ENCODE measurements at places on chromosomes 4 and X.

DNA sequence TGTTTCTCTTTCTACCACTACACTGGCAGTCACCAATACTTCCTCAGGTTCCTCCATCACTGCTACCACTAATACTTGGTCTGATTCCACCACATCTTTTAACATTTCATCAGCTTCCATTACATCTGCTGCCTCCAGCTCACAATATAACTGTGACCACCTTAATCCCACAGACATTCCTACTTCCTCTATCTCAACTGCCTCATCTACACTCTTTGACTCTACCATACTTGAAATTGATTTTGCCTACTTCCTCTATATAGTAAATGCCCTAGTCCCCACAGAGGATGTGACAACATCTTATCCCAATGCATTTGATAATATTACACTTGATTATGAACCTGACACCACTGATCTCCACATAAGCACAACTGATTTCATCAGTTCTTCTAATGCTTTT, 29.0 kb downstream of the OPRPN start:
- no peak for DNase-seq

DNA sequence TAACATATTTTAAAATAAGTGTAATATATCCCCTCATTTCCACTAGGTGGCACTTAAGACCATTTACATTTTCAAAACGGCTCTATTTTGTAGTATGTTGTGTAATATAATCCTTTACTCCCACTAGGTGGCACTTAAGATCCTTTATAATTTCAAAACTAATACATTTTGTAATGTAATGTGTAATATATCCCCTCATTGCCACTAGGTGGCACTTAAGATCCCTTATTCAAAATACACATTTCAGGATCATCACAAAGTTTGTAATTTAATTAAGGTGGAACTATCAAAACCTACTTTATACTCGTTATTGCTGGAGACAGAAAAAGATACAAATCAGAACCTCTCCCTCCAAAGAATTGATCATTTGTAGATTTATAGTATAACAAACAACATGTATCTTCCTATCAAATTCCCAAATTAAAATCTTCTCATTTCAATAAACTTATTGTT, 132.5 kb downstream of the ARHGAP6 start:
- peak; percentile 39 for DNase-seq

DNA sequence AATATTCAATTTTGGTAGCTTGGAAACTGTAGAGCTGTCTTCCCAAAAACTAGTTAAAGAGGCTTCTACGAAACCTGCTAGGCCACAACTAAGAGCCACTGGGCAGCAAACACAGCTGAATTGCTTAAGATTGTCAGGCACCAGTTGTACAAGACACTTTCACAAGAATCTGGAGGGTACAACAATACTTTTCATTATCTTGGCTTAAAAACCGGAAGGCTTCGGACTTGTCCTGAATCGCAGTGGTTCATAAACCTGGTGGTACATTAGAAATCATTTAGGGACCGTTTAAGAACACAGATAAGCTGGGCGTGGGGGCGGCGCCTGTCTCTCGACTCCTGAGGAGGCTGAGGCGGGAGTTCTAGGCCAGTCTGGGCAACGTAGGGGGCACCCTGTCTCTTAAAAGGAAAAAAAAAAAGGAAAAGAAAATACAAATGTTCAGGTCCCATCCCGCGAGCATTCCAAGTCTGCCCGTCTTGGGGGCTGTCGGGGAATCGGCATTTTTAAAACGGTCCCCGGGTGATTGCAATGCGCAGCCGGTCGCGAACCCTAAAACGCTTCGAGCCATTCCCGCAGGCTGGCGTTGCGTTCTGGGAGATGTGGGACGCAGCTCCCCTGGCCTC, 763 bp downstream of the PYURF start:
- DNase-seq: no peak

DNA sequence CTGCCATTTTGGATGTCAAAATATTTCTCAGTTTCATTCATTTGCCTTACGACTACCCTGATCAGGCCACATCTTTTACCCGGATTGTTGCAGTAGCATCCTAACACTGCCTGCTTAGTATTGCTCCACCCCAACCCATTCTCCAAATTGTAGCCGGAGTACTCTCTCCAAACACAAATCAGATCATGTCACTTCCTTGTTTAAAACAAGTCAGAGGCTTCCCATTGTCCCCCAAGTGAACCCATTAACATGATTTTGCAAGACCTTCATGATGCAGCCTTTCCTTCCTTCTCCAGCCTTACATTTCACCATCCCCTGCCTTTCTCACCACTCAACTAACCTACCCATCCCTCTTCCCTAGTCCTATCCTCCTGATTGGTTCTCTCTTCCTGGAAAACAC, 53.1 kb downstream of the FANCB start:
- no peak for DNase-seq

DNA sequence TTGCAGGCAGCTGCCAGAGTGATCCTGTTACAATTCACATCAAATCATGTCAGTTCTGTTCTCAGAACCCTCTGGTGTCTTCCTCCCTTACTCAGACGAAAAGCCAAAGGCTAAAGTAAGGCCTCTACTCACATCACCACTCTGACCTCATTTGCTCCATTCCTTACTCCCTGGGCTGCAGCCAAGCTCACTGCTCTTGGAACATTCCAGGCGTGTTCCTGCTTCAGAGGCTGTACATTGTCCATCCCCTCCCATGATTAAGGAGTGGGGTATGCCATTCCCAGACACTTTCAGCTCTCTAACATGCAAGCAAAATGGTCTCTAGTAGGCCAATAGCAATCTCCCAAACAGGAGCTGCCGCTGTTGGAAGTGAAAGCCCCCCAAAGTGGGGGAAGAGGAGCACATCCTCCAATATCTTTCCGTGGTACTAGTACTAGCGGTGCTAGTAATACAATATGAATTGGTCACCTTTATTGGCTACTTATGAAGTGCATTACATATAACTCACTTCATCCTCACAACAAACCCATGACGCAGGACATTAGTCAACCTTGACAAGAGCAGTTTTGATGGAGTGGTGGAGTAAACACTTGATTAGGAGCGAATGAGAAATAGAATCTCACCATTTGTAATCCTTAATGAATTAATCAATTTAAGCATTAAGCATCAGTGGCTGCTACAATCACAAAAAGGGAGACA, 15.0 kb downstream of the GAB3 start:
- peak; percentile 91 for DNase-seq

DNA sequence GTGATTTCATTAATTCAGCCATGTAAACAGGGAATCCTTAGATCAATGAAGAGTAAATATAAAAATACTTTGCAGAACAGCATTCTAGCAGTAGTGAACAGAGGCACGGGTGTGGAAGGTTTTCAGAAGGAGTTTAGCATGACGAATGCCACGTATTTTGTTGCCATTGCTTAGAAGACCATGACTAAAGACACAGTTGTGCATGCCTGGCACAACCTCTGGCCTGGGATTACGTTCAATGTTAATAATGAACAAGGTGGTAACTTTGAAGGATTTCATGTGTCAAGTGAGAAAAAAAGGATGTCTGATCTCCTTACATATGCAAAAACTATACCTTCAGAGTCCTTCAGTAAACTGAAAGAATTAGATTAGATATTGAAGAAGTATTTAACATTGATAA, 171.9 kb downstream of the MAGEB5 start:
- DNase-seq: no peak

- no peak for DNase-seq
These were observed 548.1 kb downstream of the PPP4R3C start for GRCh38 chrX:26915064-26915463.

DNA sequence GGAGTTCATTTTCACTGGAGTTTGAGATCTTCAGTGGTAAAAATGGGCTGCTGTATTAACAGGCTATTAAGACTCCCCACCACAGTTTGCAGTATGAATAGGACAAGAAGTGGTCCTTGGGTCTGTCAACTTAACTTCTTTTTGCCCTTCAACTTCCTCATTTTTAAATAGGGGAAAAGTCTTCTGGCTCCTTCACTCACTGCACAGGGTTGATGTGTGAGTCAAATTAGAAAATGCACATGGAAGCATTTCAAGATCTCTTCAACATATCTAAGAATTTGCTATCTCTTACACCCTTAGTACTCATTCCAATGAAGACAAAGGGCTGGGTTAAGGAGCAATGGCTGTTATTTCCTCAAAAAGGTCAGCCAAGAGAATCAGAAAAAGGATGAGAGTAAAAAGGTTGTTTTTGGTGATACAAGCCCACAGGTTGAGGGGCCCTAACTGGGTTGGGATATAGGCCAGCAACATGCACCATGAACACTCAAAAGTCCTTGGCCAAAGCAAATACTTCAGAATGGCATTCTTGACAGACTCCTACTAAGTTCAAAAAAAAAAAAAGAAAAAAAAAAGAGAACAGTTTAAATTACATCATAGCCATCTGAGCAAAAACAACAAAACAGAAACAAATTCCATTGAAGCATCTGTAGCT, 13.4 kb downstream of the PDE5A start:
- no peak for DNase-seq

DNA sequence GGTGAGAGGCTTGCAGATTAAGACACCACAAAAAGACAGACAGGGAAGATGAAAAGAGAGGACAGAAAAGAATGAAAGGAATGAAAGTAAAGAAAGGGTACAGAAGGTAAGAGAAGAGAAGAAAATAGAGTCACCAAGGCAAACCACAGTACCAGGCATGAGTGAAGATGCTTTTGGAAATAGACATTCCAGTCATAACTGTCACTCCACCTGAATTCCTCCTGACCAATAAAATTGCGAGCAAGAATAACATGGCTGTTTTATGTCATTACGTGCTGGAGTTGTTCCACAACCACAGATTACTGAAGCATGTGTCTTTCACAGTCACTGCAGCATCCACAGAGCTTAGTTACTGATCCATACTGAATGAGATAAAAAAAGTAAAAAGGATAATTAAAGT, 864.9 kb upstream of the SLIT2 start:
- DNase-seq: no peak
